GOT3 (cell line): ENCODE measurements at places on chromosomes 3 and 15.

- DNase-seq: no peak
Observed at GRCh38 chr3:12979947-12980487, 93.2 kb downstream of the IQSEC1 start.

GRCh38 chr3:170889132-170889531 is 19.1 kb upstream of the RPL22L1 start:
- DNase-seq: no peak

- no peak for DNase-seq
Observed at GRCh38 chr15:35040339-35041255, 44.5 kb downstream of the NANOGP8 start.

DNA sequence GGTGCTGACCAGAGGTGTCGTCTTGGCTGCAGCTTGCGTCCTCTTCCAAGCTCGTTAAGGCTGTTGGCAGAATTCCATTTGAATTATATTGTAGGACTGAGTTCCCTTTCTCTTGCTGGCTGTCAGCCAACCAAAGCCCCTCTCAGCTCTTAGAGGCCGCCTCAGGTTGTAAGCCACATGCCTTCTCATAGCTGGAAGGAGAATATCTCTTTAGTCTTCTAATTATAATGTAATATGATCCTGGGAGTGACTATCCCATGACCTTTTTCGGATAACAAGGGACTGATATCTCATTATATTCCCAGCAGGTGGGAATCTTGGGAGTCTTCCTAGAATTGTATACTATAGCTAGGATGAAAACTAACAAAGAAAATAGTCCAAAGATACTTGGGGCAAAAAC is 4.8 kb downstream of the SCG5 start:
- DNase-seq: no peak

GRCh38 chr3:131370935-131371687 is 10.5 kb upstream of the NUDT16 start:
- DNase-seq: no peak

DNA sequence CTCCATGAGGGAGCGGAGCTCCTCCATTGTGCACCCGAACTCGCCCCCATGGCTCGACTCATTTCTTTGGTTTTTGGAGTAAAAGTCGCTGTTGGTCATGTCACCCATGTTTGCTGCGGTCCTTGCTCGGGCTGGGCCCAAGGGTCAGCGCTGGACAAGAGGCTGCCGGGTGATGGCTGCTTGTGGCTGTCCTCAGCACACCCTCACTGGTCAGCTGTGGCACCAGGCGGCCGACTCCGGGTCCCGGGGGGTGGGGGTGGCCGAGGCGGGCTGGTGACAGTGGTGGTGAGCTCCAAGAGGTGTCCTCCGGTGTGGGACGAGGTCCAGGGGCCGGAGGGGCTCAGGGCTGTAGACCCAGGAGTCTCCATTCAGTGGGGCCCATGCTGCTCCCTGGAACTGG is 56.0 kb downstream of the ATP2B2 start:
- DNase-seq: no peak

DNA sequence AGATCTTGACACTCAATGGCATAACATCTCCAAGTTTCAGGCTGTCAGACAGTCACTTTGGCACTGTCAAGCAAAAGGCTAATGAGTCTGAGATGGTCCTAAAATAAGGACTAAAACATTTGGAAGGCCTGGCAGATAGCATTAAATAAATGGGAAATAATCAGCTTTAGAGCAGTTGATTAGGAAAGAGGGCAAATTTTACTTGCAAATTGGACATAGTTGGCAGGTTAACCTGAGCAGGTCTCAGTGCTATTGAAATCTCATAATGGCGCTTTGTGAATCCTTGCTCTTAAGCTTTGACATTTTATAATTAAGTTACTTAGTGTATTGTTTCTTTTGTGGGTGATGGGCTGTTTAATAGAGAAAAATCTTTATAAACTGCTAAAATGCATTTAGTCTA is 1003.1 kb upstream of the GBE1 start:
- DNase-seq: no peak

GRCh38 chr3:99434190-99434589 is 204.2 kb upstream of the COL8A1 start:
- no peak for DNase-seq

DNA sequence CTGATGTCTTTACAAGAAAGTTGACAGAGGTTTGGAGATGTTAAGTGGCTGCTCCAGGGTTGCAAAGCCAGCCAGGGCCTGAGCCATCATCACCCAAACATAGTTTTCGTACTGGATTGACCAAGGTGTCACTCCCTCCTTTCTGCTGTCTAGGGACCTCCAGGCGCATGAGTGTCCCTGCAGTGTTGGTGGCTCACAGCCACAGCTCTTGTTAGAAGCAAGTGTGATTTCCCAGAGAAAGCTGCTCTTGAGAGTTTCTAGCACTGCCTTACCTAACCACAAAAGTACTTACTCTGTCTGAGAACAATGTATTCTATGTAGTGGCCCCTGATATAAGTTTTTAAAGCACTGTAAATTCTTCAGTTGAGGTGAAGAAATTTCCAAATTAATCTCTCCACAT is 144.1 kb downstream of the SOX2 start:
- no peak for DNase-seq
